GM03348 (cell line): ENCODE measurements at places on chromosomes 2 and 18.
A peak's percentile ranks its signal among the peaks of the same experiment; 100 is the strongest.

- DNase-seq, result no peak
Measured at GRCh38 chr18:65091744-65092329, 659.0 kb upstream of the CDH7 start.

DNA sequence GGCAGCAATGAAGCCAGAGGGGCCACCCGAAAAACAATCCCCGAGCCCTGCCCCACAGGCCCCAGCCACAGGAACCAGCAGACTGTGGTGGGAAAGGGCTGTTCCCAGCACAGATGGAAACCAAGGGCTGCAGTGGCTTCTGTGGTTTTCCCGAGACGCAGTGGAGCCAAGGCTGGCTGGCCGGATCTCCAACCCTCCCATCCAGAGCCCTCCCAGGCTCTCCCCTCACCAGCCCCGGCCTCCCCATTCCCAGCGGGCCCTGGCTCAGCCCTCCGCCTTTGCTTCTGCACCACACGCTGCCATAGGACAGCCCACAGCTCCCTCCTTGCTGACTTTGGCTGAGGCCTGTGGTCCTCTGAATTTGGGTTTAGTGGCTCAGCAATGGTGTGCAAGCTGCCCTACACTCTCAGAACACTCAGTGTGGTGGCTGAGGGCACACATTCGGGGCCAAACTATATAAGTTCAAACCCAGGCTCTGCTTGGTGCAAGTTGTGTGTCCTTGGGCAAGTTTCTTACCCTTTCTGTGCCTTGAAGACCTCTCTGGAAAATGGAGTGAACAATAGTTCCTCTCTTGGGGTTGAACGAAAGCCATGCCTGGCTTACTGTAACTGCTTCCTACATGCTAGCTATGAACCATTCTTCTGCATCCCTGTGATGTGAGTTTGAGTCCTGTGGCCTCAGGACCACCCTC, 200.1 kb downstream of the SMAD7 start:
- DNase-seq, result peak; percentile 58

- no peak for DNase-seq
Measured at GRCh38 chr18:64097497-64097896, 51.4 kb downstream of the LINC00305 start.

DNA sequence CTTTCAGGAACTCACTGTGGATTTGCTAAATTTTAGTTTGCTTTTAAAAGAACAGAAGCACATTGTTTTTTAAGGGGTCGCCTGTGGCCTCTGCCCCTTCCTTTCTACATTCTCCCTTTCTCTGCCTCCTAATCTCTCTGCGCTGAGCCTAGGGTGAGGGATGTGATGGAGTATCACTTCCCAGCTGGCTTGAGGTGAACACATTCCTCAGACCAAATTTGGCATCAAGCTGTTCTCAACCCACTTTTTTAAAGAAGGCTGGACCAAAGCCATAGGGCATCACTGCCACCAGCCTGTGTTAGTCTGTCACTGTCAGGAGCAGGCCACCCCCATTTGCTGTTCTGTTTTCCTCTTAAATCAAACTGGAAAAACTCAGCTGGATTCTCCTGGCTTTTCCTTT, 27.4 kb downstream of the EIF4E2 start:
- no peak for DNase-seq

DNA sequence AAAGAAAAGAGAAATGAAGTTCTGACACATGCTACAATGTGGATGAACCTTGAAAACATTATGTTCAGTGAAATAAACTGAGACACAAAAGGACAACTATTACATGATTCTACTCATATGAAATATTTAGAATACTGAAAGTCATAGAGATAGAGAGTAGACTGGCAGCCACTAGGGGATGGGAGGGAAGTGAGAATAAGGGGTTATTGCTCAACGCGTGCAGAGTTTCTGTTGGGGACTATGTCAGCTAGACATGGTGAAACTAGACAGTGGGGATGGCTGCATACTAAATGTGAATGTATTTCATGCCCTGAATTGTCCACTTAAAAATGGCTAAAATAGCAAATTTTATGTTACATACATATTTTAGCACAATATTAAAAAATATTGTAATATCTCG, 108.7 kb upstream of the ATL2 start:
- DNase-seq, result no peak

DNA sequence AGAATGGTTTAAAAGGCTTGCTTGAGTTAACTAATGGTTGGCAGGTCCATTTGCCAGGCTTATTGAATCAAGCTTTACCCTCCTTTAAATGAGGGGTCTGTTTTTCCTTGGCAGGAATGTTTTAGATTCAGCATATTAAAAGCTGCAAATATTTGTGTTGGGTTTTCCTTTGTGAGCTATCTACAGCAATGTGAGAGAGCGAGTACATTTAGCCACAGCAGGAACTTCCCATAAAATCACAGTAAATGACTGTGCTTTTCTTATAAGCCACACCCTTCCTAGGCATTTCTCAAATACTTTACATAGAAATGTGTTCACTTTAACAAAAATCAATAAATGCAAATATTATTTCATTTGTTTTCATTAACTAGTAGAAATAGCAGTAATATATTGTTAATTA, 23.9 kb downstream of the CALCRL start:
- peak; percentile 7 for DNase-seq

- no peak for DNase-seq
Measured at GRCh38 chr2:191739194-191739593, 61.3 kb downstream of the NABP1 start.

DNA sequence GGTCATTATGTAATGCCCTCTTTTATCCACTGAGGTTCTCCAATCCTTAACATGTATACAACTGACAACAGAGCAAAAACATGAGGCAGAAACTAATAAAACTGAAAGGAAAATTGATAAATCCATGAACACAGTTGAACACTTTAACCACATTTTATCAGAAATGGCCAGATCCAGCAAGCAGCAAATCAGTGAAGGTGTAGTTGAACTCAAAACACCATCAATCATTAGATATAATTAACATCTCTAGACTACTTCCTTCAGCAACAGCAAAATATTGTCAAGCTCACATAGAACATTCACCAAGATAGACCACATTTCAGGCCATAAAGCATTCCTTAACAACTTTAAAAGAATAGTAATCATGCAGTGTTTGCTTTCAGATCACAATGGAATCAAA, 72.9 kb downstream of the HS6ST1 start:
- no peak for DNase-seq

DNA sequence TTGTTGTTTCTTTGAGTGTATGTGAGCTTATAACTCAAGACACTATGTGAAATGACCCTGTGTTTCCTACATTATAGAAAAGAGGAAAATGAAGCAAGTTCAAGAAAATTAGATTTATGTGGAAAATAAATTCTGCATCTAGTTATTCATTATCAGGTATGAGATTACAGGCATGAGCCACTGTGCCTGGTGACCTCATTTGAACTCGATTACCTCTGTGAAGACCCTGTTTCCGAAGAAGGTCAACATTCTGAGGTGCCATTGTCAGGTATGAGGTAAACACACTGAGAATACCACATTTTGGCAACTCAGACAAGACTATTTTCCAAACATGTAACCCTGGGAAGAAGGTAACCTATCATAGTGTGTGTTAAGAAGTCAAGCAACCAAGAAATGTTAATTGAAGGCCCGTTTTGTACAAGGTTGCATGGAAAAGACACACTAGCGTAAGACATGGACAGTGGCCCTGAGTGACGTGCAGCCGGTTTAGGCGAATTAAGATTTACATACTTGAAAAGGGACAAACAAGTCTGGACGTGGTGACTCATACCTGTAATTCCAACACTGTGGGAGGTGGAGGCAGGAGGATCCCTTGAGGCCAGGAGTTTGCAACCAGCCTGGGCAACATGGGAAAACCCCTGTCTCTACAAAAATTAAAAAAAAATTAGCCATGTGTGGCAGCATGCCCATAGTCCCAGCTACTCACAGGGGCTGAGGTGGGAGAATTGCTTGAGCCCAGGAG, 186.6 kb downstream of the NEDD4L start:
- no peak for DNase-seq

DNA sequence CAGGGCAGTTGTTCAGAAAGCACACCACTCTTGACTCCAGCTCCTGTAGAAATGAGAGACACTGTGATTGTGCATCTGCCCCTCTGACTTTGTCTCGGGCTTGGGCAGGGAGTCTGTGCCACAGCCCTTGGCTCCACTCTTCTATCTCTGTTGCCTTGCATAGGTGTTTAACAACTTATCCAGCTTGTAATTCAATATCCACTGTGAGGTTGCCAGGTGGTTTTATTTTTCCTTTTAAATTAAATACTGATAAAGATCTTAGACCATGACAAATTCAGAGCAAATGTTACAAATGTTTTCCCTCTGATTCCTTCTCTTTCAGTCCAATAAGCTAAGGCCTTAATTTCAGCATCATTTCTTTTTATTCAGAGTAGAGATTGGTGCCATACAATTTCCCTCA, 421.7 kb downstream of the STK39 start:
- DNase-seq, result no peak

DNA sequence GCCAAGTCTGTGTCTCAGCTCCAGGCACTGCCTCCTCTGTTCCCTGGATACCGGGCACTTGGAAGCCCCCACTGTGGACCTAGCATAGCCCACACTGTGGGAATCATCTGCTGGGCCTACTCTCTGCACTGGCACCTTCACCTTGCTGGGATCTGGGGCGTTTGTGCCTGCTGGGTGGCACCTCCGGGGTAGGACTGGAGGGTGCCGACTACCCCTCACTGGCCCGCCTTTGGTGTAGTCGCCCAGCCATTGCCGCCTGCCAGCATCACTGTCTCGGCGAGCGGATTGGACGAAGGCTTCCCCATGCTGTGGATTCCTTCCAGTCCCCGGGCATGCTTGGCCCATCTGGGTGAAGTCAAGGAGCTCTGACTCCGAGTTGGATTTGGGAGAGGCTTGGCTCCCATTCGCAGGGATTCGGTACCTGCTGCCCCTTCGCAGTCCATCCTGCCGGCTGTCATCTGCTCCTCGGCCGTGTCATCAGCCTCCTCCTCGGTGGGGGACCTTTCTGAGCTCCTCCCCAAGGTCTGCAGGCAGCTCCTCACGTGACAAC, 180.6 kb upstream of the HDAC4 start:
- DNase-seq, result no peak

GRCh38 chr18:69885841-69886531, 61.7 kb downstream of the CD226 start:
- no peak for DNase-seq

GRCh38 chr18:54873884-54874255, 45.6 kb downstream of the RAB27B start:
- no peak for DNase-seq

DNA sequence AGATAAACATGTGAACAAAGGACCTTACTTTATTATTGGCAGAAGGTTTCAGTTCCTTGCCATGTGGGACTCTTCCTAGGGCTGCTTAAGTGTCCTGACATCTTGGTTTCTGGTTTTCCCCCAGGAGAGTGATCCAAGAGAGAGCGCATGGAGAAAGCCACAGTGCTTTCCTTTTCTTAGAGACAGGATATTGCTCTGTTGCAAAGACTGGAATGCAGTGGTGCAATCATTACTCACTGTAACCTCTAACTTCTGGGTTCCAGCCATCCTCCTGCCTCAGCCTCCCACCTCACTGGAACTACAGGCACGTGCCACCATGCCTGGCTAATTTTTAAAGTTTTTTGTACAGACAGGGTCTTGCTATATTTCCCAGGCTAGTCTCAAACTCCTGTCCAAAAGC, 38.1 kb upstream of the TCF7L1 start:
- peak; percentile 41 for DNase-seq

DNA sequence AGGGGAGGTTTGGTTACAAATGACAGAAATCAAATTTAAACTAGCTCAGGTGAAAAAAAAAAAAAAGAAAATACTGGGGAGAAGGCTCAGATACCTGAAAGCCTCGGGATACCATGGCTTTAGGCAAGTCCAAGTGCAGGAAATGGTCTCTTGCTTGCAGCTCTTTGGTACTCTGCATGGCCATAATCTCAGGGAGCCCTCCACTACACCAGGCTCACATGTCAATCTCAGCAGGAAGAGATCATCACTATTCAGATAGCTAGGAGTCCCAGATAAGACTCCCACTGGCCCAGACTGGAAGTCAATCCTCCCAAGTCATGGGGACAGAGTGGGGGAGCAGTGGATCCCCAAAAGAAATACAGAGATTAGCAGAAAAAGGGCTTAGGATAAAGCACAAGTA, 64.8 kb upstream of the RALBP1 start:
- no peak for DNase-seq

DNA sequence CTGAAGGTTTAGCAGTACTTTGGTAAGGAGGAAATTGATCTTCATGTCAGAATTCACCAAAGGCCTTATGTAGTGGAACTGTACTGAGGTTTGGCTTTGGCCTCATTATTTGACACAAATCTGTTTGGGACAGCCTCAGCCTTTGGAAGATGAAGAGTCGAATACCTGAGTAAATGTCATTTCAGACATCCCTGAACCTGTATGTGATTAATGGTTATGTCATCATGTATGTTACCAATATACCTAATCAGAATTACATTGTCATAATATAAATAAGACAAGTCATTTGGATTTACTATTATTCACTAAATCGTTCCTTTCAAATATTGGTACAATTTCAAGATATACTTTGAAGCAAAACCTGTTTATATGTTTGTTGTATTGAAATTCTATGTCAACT, 10.6 kb upstream of the ABCA12 start:
- DNase-seq, result no peak

GRCh38 chr2:88070055-88070454, 2.4 kb downstream of the SMYD1 start:
- no peak for DNase-seq

- no peak for DNase-seq
Measured at GRCh38 chr2:164535280-164536025, 85.8 kb downstream of the GRB14 start.

- DNase-seq, result peak; percentile 81
Measured at GRCh38 chr2:119694845-119695521, 16.0 kb downstream of the TMEM177 start.
